Karpas-422 (cell line): ENCODE measurements at places on chromosomes 3 and 15. TPM values are rescaled to one million over a fixed set of nuclear protein-coding genes. Genes with fewer than 3 reads are reported as not detected.

DNA sequence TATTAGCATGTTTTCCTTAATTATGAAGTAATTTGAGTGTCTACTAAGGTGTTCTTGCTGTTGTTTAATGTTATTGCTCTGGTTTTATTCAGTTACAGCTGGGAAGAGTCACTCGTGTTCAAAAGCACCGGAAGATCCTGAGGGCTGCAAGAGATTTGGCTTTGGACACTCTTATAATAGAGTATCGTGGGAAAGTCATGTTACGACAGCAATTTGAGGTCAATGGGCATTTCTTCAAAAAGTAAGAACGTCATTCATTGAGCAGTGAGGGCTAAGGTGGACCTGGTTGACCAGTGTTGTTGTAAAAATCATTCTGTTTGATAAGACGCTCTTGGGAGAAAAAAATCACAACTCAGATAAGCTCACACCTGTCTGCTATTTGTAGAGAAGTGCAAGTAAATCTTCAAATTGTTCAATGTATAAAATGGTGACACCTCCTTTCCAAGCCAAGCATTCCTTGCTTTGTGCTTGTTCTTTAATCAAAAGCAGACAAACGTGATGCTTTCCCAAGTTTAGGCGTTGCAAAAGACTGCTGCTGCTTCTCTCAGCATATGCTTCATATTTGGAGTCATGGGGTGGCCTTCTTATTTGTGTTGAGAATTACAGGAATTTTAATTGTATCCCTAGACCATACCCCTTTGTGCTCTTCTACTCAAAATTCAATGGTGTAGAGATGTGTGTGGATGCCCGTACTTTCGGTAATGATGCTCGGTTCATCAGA lies 44.2 kb downstream of the SETD5 start:
- no peak overlapping the region for H3K27ac ChIP-seq
- no peak overlapping the region for H3K4me3 ChIP-seq
- peaks cover 19% of the 10 kb centered on the region for H3K4me1 ChIP-seq
- peaks cover 77% of the 10 kb centered on the region for H3K36me3 ChIP-seq
- no peaks in the 10 kb centered on the region for H3K27me3 ChIP-seq
- DNase-seq, result no peak

The TRIM69 gene
- total RNA-seq, result 22.7 and 26.0 TPM in 2 replicates

The UQCRC1 gene
- 80.3 and 165 TPM in 2 replicates for total RNA-seq

GRCh38 chr3:104796556-104796955 lies 570.2 kb upstream of the ALCAM start:
- no peak overlapping the region for H3K4me3 ChIP-seq
- no peaks in the 10 kb centered on the region for H3K36me3 ChIP-seq
- DNase-seq, result no peak
- no peak overlapping the region for H3K27ac ChIP-seq
- no peaks in the 10 kb centered on the region for H3K27me3 ChIP-seq

DNA sequence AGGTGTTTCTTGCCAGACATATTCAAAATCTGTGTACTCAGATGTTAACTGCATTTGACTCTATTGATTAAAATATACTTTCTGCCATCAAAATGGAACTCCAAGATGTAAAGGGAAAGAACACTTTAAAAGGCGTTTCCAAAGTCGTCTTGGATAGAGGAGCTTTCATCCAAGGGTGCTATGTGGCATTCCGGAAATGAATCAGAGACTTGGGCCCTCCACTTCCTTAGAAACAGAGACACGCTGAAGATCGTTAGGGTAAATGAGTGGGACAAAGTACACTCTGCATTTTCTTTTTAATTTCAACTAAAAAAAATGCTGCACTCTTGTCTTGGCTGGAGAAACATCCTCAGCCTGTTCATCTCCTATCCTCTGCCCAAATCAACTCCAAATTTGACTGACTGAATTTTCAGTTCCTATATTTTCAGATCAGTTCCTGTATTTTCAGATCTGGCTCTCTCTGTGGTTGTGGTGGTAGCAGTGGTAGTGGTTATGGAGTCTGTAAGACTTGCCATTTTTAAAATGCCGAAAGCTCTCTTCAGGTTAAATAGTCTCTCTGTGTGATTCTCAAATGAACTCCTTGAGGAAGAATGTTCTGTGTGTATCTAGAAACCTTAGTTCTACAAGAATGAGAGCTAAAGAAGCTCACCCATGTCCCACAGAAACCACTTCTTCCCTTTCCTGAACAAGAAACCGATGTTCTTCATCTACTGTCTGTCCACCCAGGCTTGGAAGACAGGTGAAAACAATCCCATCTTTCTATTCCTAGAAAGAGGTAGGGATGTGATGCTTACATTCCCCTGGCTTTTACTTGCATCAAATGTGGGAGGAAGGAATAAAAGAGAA lies 156.8 kb upstream of the ICE2 start:
- H3K4me3 ChIP-seq, result peak overlapping the region; percentile 22
- DNase-seq, result peak; percentile 87
- no peaks in the 10 kb centered on the region for H3K36me3 ChIP-seq
- H3K27ac ChIP-seq, result 0 out of 2 replicates have a peak overlapping the region, but pooled peaks have one; percentile 16
- H3K4me1 ChIP-seq, result peaks cover 21% of the 10 kb centered on the region
- H3K27me3 ChIP-seq, result no peaks in the 10 kb centered on the region

GRCh38 chr15:57090496-57090859 lies 172.0 kb downstream of the TCF12 start:
- peak; percentile 66 for DNase-seq
- no peaks in the 10 kb centered on the region for H3K27me3 ChIP-seq
- H3K36me3 ChIP-seq, result no peaks in the 10 kb centered on the region
- H3K4me3 ChIP-seq, result no peak overlapping the region
- H3K27ac ChIP-seq, result peak overlapping the region; percentile 56

DNA sequence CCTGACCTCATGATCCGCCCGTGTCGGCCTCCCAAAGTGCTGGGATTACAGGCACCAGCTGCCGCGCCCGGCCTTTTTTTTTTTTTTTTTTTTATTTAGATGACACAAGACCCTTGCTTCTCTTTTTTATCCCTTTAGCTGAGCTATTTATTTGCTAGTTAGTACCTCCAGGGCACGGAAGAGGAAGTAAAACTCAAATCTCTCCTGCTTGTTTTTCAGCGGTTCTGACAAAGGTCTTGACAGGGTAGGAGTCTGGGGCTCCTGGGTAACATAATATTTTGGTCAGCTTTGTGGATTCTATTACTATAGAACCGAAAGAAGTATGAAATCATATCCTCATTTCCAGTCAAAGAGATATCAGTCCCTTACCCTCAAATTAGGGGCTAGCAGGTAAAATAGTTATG lies 44.0 kb upstream of the ETV5 start:
- DNase-seq, result peak; percentile 89
- peaks cover 26% of the 10 kb centered on the region for H3K4me1 ChIP-seq
- 0 out of 2 replicates have a peak overlapping the region, but pooled peaks have one; percentile 48 for H3K4me3 ChIP-seq
- peak overlapping the region; percentile 31; the same call in 1 of the 2 replicates for H3K27ac ChIP-seq

DNA sequence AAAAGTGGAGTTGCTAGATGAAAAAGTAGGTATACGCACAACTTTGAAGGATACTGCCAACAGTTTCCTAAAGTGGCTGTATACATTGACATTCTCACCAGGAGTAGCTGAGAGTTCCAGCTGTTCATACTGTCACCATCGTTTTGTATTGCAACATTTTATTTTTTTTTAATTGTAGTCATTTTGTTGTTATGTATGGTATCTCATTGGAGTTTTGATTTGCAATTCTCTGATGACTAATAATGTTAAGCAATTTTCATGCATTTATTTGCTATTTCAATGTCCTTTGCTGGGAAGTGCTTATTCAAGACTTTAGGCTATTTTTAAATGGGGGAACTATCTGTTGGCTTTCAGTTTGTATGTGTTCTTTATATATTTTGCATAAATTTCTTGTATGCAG lies 185.1 kb upstream of the TGFBR2 start:
- no peaks in the 10 kb centered on the region for H3K4me1 ChIP-seq
- no peak overlapping the region for H3K27ac ChIP-seq
- H3K27me3 ChIP-seq, result no peaks in the 10 kb centered on the region

- H3K4me3 ChIP-seq, result no peak overlapping the region
- peaks cover 48% of the 10 kb centered on the region for H3K36me3 ChIP-seq
- no peaks in the 10 kb centered on the region for H3K27me3 ChIP-seq
- no peak overlapping the region for H3K27ac ChIP-seq
- DNase-seq, result no peak
- no peaks in the 10 kb centered on the region for H3K4me1 ChIP-seq
Observed at GRCh38 chr3:11825301-11825700, 21.4 kb downstream of the TAMM41 start.

The SPSB4 gene
- total RNA-seq, result not detected in 2 replicates

GRCh38 chr3:44885618-44886017 lies 11.2 kb downstream of the TGM4 start:
- H3K27ac ChIP-seq, result no peak overlapping the region
- H3K36me3 ChIP-seq, result no peaks in the 10 kb centered on the region
- H3K27me3 ChIP-seq, result no peaks in the 10 kb centered on the region
- no peaks in the 10 kb centered on the region for H3K4me1 ChIP-seq

- no peaks in the 10 kb centered on the region for H3K27me3 ChIP-seq
- peaks cover 47% of the 10 kb centered on the region for H3K4me1 ChIP-seq
- H3K27ac ChIP-seq, result no peak overlapping the region
- no peak for DNase-seq
- no peak overlapping the region for H3K4me3 ChIP-seq
- peaks cover 9% of the 10 kb centered on the region; the same call in 1 of the 2 replicates for H3K36me3 ChIP-seq
Observed at GRCh38 chr15:23567921-23568320, 2.4 kb downstream of the MKRN3 start.

DNA sequence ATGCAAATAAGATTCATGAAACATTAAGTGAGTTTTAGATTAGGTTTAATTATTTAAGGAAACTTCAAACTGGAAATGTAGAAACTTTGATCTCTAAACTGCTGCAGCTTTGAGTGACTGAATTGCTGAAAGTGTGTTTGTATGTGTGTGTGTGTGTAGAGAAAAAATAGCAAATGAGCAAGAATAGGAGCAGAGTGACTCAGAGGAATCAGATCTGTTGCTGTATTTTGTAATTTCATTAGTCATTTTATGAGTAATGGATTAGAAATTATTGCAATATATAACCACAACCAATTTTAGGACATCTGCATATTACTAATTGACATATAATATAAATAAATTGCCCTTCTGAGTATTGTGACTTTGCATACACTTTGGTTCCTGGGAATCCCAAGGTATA lies 52.8 kb upstream of the SLC9A9 start:
- no peak overlapping the region for H3K4me3 ChIP-seq
- H3K36me3 ChIP-seq, result no peaks in the 10 kb centered on the region
- no peak for DNase-seq
- no peak overlapping the region for H3K27ac ChIP-seq

GRCh38 chr3:89628856-89629670 lies 521.6 kb downstream of the EPHA3 start:
- no peak overlapping the region for H3K27ac ChIP-seq
- no peak overlapping the region for H3K4me3 ChIP-seq

GRCh38 chr3:136387031-136387430 lies 136.9 kb downstream of the PCCB start:
- peaks cover 3% of the 10 kb centered on the region for H3K4me1 ChIP-seq
- DNase-seq, result no peak
- H3K27me3 ChIP-seq, result no peaks in the 10 kb centered on the region
- no peaks in the 10 kb centered on the region for H3K36me3 ChIP-seq

DNA sequence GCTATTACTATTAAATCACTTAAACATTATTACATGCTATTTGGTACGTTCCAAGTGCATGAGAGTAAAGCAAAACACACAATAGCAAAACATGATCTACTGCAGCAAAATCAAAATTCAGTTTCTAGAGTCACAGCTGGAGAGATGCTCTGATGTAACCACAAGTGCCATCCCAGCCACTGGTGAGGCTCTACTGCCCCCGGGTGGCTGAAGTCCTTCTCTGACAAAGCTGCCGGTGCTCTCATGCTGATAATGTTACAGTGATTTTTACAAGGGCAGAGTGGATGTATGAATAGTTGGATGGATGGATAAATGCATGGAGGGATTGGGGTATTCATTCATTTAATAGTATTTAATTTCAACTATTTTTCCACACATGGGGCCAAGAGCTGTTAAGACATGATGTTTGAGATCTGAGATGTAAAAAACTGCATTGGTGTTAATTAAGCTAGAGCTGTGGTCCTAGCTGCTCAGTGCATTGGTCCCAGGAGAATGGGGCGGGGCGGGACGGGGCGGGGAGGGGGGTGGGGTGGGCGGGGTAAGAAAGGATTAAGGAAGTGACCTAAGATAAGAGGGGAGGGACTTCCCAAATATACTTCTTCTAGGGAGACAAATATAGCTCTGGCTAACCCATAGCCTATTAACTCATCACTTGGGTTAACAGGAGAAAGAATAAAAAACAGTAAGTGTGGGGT lies 5.3 kb upstream of the SPESP1 start:
- no peak overlapping the region for H3K4me3 ChIP-seq
- no peak overlapping the region for H3K27ac ChIP-seq
- H3K4me1 ChIP-seq, result peaks cover 14% of the 10 kb centered on the region
- peak; percentile 91 for DNase-seq
- no peaks in the 10 kb centered on the region for H3K27me3 ChIP-seq

- DNase-seq, result peak; percentile 98
- H3K27ac ChIP-seq, result peak within 1 kb of the TSS; percentile 78
- peak within 1 kb of the TSS; percentile 83 for H3K4me3 ChIP-seq
- peaks cover 11% of the 10 kb centered on the region for H3K4me1 ChIP-seq
- peaks cover 30% of the 10 kb centered on the region for H3K36me3 ChIP-seq
Observed at GRCh38 chr3:196739671-196740480, at the start of gene PAK2. PAK2 (plus strand) TSS chr3:196739857; CDS start chr3:196782647, 42,790 bp downstream.

The RASGRP1 gene
- 51.2 and 71.1 TPM in 2 replicates for total RNA-seq

The AADACL2 gene
- total RNA-seq, result not detected in 2 replicates

DNA sequence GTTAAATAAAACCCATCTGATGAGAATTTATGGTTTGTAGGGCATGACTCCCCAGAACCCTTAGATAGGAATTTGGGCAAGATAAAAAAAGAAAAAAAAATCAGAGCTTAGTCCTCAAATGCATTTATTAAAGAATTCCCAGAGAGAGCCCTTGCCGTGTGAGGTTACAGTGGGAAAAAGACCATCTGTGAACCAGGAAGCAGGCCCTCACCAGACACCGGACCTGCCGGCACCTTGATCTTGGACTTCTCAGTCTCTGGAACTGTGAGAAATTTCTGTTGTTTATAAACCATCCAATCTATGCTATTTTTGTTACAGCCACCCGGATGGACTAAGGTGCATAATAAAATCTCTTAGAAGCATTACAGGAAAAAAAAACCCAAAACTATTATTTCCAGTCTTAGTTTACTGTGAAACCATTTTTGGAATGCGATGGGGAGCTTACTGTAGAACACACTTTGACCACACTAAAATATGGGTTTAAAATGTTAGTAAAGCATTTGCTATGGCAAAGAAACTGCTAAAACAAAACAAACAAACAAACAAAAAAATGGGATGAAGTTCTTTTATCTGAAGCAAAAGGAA lies 72.2 kb downstream of the LEKR1 start:
- no peaks in the 10 kb centered on the region for H3K27me3 ChIP-seq
- H3K4me3 ChIP-seq, result no peak overlapping the region
- DNase-seq, result no peak
- no peaks in the 10 kb centered on the region for H3K4me1 ChIP-seq

GRCh38 chr3:57026944-57027343 lies 33.5 kb upstream of the SPATA12 start:
- H3K27ac ChIP-seq, result no peak overlapping the region
- peaks cover 52% of the 10 kb centered on the region for H3K4me1 ChIP-seq
- H3K4me3 ChIP-seq, result no peak overlapping the region
- peak; percentile 67 for DNase-seq
- H3K36me3 ChIP-seq, result no peaks in the 10 kb centered on the region

- H3K27me3 ChIP-seq, result no peaks in the 10 kb centered on the region
- H3K36me3 ChIP-seq, result no peaks in the 10 kb centered on the region
- no peak overlapping the region for H3K27ac ChIP-seq
- no peak overlapping the region for H3K4me3 ChIP-seq
- DNase-seq, result peak; percentile 48
Observed at GRCh38 chr15:56038015-56038414, 44.6 kb upstream of the NEDD4 start.

- H3K27me3 ChIP-seq, result no peaks in the 10 kb centered on the region
- no peak overlapping the region for H3K27ac ChIP-seq
- DNase-seq, result peak; percentile 56
- H3K4me3 ChIP-seq, result no peak overlapping the region
- peaks cover 6% of the 10 kb centered on the region; the same call in 1 of the 2 replicates for H3K36me3 ChIP-seq
Observed at GRCh38 chr15:68798346-68799094, 22.2 kb downstream of the ANP32A start.
